ENCODE measurements at places on chromosomes 6 and 20.

DNA sequence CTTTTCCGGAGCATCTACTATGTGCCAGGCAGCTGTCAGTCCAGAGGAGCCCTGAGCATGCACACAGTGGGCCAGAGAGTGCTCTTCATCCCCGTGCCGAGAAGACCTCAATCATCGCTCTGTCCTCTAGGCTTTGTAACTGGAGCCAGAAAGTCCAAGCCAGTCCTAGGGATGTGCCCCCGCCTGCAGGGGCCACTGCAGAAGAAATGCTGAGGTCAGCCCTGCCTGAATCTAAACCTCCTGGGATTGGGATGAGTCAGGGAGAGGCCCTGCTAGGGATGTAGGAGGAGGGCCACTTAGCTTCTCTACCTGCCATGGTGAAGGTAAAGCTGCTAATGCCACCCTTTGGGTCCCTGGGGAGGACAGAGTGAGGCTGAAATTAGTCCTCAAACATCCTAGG lies 146.8 kb downstream of the CDC5L start:
- H3K4me1 ChIP-seq: no peaks in the 10 kb centered on the region
- H3K36me3 ChIP-seq: no peaks in the 10 kb centered on the region
- H3K4me3 ChIP-seq: no peak overlapping the region
- DNase-seq: no peak
- no peak overlapping the region for H3K27ac ChIP-seq
- no peaks in the 10 kb centered on the region for H3K27me3 ChIP-seq

GRCh38 chr20:9989066-9989724 lies 45.6 kb upstream of the ANKEF1 start:
- no peak overlapping the region for H3K27ac ChIP-seq
- no peaks in the 10 kb centered on the region for H3K36me3 ChIP-seq
- DNase-seq: no peak
- H3K4me1 ChIP-seq: no peaks in the 10 kb centered on the region
- no peak overlapping the region for H3K4me3 ChIP-seq
- 0 out of 2 replicates have a peak, but pooled peaks cover 3% of the 10 kb centered on the region for H3K27me3 ChIP-seq

DNA sequence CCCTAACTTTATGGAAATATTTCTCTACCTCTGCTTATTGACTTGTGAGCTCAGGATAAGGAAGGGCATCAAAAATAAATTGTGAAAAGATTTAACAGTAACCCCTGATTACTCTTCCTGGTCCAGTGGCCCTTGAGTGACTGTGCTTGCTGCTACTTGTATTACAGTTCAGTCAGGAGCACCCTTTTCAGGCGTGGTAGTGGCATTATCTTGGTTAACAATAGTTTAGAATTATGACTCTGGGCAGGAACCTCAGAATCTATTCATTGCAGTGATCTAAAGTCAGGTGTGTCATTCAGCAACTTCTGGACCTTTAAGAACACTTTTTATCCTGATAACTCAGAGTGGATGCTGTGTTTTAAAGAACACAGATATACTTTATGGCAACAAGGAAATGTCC lies 43.4 kb downstream of the FAM135A start:
- H3K4me1 ChIP-seq: no peaks in the 10 kb centered on the region
- no peaks in the 10 kb centered on the region for H3K36me3 ChIP-seq
- DNase-seq: no peak
- H3K27ac ChIP-seq: no peak overlapping the region
- no peak overlapping the region for H3K4me3 ChIP-seq

- no peak for DNase-seq
- no peak overlapping the region for H3K4me3 ChIP-seq
- H3K4me1 ChIP-seq: no peaks in the 10 kb centered on the region
- H3K27me3 ChIP-seq: no peaks in the 10 kb centered on the region
Measured at GRCh38 chr6:79922018-79922417, 25.3 kb downstream of the ELOVL4 start.

GRCh38 chr6:22411376-22412105 lies 114.7 kb upstream of the PRL start:
- no peak overlapping the region for H3K27ac ChIP-seq
- no peaks in the 10 kb centered on the region for H3K36me3 ChIP-seq
- H3K4me1 ChIP-seq: peaks cover 12% of the 10 kb centered on the region
- no peak for DNase-seq
- no peak overlapping the region for H3K4me3 ChIP-seq
- no peaks in the 10 kb centered on the region for H3K27me3 ChIP-seq

- H3K36me3 ChIP-seq: no peaks in the 10 kb centered on the region
- no peak for DNase-seq
Measured at GRCh38 chr6:133591275-133591674, 297.6 kb upstream of the TCF21 start.

DNA sequence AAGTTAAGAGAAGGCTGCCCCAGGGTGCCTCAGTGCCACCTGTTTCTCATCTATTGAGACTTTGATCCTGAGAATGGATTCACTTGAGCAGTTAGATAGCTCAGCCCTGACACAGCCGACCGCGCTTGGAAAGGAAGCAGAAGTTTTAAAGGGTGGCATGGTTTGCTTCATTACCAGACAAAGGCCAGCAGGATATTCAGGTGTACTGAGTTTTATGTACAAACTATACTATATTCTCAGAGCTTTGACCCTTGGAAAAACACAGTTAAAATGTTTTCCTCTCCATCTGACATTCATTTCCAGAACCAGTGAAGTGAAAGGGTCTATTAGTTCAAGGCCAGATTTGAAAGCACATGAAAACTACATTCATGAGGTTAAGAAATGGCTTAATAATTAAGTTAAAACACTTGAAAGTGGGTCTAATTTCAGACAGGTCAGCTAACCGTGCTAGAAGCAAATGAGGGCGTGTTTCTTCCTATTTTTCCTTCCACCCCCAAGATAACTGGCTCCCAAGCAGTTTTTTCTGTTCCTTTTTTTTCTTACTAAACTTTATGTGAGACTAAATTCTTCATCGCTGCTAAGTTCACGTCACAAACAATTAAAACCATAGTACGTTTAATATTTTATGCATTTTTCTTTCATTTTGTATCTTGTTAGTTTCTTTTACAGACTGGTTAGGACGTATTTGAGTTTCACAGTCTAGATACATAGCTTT lies 385.3 kb upstream of the SOX4 start:
- H3K4me3 ChIP-seq: no peak overlapping the region
- H3K27ac ChIP-seq: no peak overlapping the region
- DNase-seq: no peak
- H3K27me3 ChIP-seq: no peaks in the 10 kb centered on the region

- no peaks in the 10 kb centered on the region for H3K27me3 ChIP-seq
- DNase-seq: peak; percentile 28
- H3K4me1 ChIP-seq: peaks cover 15% of the 10 kb centered on the region
- H3K27ac ChIP-seq: no peak overlapping the region
- no peak overlapping the region for H3K4me3 ChIP-seq
- no peaks in the 10 kb centered on the region for H3K36me3 ChIP-seq
Measured at GRCh38 chr6:134658596-134658995, 291.3 kb downstream of the ALDH8A1 start.

- H3K27me3 ChIP-seq: peaks cover 3% of the 10 kb centered on the region
- no peaks in the 10 kb centered on the region for H3K36me3 ChIP-seq
- no peak overlapping the region for H3K27ac ChIP-seq
- H3K4me1 ChIP-seq: no peaks in the 10 kb centered on the region
- DNase-seq: no peak
Measured at GRCh38 chr6:38943964-38944363, 104.6 kb upstream of the GLP1R start.

Data from SJSA1 (cell line).